ENCODE measurements at places on chromosomes 2 and 18.

DNA sequence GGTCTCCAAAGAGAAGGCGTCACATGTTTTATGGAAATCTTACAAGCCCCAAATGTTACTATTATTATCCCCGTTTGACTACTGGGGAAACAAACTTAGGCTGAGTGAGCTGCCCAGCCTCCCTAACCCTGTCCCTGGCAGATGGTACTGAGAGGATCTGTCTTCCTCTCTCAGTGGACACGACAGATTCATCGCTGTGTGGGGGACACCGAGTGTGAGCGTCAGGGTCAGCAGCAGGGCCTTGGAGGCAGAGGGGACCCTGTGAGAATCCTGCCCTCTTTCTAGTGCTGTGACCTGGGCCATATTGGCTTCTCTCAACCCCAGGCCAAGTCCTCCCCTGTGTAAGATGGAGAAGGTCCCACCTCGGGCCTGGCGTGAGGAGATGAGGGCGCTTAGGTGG lies 27.1 kb upstream of the SMAD7 start:
- no peak for DNase-seq

GRCh38 chr2:70202236-70202806 lies 11.5 kb upstream of the C2orf42 start:
- no peak for DNase-seq

DNA sequence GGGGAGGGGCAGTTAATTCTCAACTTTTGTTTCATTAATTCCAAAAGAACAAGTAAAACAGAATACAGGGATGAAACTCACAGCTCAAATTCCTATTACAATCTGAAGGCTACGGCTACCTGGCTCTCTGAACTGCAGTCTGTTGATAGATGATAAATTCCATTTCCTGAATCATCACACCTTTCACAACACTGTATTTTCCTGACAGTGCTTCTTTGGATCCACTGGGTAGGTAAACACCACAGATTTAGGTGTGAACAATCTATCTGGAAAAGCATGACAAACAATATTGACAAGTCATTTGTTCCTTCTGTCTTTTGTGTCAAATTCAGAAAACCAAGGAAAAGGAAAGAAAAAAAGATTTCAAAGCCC lies 843.2 kb downstream of the LRRTM4 start:
- no peak for DNase-seq

DNA sequence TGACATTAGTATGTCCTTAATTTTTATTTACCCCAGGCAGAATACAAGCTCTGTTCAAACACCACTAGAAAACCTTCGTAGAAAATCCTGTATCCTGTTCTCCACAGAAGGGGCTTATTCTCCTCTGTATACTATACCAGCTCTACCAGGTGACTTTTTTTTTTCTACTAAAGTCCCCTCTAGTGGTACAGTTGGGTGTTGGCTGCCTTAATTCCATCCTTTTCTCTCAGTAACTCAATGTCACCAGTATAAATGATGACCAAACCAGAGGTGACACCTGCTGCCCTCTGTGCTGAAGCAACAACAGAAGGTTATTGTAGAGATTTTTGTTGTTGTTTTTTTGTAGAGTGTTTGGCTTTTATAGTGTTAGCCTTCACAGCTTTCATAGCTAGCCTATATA lies 1322.0 kb downstream of the LRP1B start:
- DNase-seq = no peak

DNA sequence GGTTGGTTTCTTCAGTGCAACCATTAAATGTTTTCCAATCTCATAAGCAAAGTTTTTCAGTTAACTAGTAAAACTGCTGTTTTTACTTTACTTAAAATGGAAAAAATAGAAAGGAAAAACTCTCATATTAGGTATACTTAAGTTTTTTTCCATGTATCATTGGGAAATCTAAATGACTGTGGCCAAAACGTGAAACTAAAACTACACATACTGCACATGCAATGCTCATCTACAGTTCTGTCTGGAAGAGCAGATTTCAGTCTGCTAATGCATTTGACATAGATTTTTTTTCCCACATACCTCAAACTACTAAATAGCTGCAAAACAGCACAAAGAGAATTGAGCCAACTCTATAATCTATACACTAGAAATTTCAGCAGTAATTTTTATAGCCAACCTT lies 62.6 kb downstream of the COL5A2 start:
- no peak for DNase-seq

DNA sequence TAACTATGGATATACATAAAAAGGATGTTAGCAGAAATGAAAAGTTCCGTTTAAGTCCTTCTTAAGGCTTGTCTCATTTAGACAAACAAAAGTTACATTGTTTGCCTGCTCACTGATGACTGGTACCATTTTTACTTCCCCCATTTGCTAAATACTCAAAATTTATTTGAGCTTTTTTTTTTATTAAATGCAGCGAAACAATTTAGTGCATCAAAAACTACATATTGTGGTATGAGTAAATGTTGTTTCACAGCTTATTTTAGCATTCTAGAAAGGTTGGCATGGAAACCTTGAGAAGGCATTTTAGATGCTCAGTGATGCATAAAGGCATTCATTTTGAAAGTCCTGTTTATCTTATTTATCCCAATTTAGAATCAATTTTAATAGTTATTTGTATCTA lies 100.0 kb downstream of the MAP2 start:
- DNase-seq = no peak

GRCh38 chr18:765764-766549 lies 46.1 kb downstream of the YES1 start:
- DNase-seq = no peak

- DNase-seq = no peak
Measured at GRCh38 chr2:8580316-8581233, 101.3 kb upstream of the ID2 start.

DNA sequence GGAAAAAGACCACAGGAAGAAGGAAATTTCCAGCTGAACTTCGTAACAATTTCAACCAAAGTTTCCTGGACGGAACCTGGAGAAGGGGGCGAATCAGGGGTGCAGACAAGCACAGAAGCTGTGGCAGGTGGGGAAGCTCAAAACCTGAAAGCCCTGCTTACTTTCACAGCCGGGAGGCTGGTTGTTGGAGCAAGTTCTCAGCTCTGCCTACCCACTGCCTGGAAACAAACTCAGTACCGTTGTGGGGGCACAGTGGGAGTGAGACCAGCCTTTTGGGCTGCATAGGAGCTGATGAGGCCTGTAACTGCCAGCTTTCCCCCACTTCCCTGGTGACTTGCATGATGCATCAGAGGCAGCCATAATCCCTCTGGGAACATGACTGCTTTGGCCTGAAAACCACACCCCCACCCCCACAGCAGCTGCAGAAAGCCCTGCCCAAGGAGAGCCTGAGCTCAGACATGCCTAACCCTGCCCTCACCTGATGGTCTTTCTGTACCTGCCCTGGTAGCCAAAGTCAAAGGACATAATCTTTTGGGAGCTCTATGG lies 207.0 kb upstream of the VWC2L start:
- DNase-seq = no peak

- no peak for DNase-seq
Measured at GRCh38 chr2:119574108-119574815, 30.0 kb downstream of the CFAP221 start.

GRCh38 chr2:172481507-172482262 lies 54.3 kb downstream of the ITGA6 start:
- no peak for DNase-seq

DNA sequence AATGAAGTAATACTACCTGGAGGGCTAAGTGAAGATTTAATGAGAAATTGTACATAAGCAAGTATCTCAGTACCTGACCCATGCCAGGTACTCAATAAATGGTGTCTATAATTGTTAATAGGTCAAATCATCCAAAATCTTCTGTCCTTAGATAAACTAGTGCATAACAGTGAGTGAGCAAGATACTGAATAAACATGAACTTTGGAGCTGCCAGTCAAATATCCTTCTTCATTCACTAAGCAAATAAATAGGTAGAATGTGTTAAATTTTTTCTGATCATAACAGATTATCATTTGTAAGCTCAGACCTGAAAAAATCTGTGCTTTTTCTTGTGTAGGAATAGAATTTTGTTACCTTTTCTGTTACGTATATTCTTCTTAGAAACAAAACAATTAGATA lies 39.6 kb downstream of the RAB3GAP1 start:
- no peak for DNase-seq

DNA sequence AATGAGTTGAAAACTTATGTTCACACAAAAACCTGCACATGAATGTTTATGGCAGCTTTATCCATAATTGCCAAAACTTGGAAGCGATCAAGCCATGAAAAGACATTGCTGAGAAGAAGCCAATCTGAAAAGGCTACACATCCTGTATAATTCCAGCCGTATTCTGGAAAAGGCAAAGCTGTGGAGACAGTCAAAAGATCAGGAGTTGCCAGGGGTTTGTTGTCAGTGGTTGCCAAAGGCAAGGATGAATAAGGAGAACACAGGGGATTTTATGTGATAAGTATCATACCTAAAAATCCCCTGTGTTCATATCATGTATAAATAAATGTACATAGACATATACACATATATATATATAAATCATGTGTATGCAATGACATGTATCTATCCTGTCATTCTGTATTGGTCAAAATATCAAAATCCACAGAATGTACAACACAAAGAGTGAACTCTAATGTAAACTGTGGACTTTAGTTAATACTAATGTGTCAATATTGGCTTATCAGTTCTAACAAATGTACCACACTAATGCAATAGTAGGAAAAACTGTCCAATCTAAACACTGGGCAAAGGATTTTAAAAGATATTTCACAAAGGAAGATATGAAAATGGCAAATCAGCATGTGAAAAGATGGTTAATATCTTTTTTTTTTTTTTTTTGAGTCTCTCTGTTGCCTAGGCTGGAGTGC lies 75.8 kb downstream of the PTRHD1 start:
- no peak for DNase-seq

GRCh38 chr2:41937921-41938708 lies 109.7 kb upstream of the PKDCC start:
- DNase-seq = no peak

- no peak for DNase-seq
Measured at GRCh38 chr18:2590303-2590702, 18.9 kb downstream of the NDC80 start.

GRCh38 chr2:53212576-53212975 lies 555.0 kb upstream of the CHAC2 start:
- DNase-seq = no peak

DNA sequence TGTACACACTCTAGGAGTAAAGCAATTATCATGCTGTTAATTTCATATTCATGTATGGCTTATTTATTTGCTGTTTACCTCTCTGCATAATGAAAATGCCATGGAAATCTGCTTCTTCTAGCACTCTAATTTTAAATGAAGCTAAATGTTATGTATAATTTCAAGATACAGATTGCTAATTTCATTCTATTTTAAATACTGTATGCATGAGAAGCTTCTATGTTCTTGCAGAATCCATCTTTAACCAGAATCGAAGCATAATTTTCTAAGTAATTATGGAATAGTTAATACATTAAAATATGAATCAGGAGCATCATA lies 127.2 kb downstream of the UBE2E3 start:
- no peak for DNase-seq

GRCh38 chr2:8514796-8515758 lies 166.8 kb upstream of the ID2 start:
- DNase-seq = no peak

GRCh38 chr2:59900728-59901452 lies 652.6 kb downstream of the BCL11A start:
- DNase-seq = no peak

DNA sequence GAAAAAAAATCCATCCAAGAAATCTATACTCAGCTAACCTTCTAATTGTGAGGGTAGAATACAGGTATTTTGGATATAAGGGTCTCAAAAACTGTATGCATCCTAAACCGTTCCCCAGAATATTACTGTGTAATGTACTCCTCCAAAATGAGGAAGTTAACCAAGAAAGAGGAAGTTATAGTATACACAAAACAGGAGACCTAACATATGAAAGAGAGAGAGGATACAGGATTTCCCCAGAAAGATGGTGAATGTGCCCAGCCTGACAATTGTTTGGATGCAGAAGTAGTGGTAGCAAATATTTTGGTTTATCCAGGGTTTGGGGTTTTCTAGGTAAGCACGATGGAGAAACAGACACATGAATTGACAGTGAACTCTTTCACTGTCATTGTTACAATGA lies 50.6 kb downstream of the GALNT3 start:
- no peak for DNase-seq

GRCh38 chr2:67854798-67855197 lies 208.0 kb downstream of the C1D start:
- no peak for DNase-seq

DNA sequence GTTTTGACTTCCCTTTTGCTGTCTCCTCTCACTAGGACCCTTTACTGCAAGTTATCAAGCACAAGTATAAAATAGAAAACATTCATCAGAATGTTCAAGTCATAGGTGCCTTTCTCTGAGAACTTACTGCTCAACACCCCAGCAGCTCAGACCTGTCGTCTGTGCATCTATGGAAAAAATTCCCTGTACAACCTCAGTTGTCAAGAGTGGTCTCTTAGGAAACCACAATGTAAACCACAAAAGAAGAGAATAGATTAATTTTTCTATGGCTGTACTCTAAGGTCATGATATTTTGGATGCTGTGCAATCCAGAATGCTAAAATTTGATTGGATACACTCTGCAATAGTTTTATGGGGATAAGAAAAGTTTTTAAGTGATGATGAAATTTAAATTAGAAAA lies 84.1 kb downstream of the RBMS1 start:
- DNase-seq = no peak

GRCh38 chr2:665340-666073 lies 11.7 kb downstream of the TMEM18 start:
- no peak for DNase-seq

- no peak for DNase-seq
Measured at GRCh38 chr2:67130531-67131256, 266.4 kb upstream of the ETAA1 start.

- no peak for DNase-seq
Measured at GRCh38 chr2:69918401-69918800, 3.5 kb downstream of the MXD1 start.

- DNase-seq = no peak
Measured at GRCh38 chr2:239231231-239232194, 169.3 kb downstream of the HDAC4 start.

GRCh38 chr2:45595721-45596435 lies 15.2 kb downstream of the SRBD1 start:
- no peak for DNase-seq

DNA sequence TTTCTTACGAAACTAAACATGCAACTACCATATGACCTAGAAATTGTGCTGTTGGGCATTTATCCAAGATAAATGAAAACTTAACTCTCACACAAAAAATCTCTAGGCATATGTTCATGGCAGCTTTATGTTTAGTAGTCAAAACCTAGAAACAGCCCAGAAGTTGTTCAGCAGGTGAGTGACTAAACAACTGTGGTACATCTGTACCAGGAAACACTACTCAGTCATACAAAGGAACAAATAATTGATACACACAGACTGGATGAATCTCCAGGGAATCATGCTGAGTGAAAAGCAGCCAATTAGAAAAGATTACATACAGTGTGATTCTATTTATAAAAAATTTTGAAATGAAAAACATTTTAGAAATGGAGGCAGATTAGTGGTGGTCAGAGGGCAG lies 29.3 kb downstream of the DYNC2LI1 start:
- no peak for DNase-seq

- no peak for DNase-seq
Measured at GRCh38 chr2:60148716-60149115, 404.7 kb downstream of the BCL11A start.

- no peak for DNase-seq
Measured at GRCh38 chr18:32287249-32287648, 97.4 kb downstream of the MEP1B start.

Measured in neural crest cell (in vitro differentiated cells).